ENCODE measurements at places on chromosomes 6 and 20.

DNA sequence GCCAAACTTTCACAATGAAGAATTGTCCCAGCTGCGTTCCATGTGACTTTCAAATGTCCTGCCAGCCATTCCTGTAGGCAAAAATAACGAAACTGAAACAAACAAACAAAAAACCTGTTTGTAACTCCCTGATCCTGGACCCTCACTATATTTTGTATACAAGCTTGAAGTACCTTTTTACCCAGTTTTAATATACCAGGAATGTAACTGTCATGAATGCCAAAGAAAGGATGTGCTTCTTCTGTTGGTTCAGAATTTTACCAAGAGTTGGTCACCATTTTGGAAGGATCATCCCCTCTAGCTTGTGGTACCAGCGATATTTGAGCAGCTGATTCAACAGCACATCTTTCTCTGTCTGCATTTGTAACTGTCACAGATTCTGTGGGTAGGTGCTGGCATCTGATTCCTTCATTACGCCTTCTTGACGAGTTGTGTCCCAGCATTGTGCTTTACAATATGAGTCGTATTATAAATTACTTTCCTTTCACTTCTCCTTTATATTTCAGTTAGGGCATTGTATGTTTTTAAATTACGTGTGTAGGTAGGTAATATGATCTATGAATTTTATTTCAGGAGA is 93.9 kb downstream of the DLGAP4 start:
- DNase-seq, result no peak

GRCh38 chr6:43268782-43269272 is 25.5 kb downstream of the TTBK1 start:
- DNase-seq, result no peak

GRCh38 chr6:13648850-13649249 is 33.7 kb downstream of the NOL7 start:
- DNase-seq, result no peak

DNA sequence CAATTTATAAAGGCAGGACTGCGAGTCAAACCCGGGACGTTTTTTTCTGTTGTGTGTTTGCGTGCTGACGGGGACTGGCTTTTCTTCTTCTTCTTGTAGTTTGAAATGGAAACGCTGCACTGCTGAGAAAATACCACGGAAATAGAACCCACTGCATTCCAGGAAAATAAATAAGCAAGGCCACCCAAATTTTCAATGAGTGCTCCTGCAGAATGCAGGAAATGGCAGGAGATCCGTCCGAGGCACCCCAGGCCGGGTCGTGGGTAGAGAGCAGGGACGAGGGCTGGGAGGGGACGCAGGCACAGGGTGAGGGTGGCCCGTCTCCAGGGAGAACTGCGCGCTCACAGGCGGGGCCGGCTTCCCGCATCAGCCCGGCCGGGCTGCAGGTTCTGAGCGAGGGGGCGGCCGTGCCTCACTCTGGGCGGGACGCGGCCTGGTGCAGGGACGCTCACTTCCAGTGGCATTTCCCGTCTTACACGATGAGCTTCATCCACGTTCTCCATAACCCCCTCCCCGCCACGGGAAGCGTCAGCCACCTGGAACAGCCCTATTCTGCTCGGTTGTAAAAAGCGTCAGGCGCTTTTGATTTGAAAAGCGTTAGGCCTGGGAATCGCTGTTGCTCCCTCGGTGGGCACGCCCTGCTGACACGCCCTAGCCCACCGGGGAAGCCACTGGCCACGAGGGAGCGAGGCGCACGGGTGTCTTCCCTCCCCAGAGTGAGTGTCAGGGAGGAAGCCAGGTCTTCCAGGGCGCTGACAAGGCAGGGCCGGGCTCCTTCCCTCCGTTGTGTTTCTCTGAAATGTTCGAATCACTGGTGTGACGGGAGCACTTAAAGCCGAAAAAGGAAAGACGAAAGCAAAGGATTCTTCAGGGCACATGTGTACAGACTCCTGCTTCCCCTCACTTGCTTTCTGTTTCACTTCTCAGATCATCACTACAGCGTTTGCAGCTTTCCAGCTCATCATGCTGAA is 17.9 kb upstream of the EXOC2 start:
- peak; percentile 81 for DNase-seq

Data from EH (cell line).